NCI-H1048 (cell line): ENCODE measurements at places on chromosomes 5 and 9.

DNA sequence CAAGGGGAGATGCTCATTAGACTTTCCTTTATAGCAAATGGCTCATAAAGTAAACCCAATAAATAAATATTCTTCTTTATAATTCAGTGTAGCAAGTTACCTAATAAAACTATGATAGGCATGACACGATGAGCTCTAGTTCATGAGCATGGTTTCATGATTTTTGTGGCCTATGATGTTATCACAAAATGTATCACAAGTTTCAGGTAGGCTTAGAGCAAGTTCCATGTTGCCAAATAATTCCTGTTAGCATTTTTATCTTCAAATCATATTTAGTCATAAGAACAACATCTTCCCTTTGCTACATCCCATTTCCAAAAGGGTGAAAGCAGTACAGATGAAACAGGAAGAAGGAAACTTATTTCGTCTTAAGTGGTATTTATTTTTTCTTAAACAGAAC, 200.2 kb downstream of the ENC1 start:
- no peak for DNase-seq

DNA sequence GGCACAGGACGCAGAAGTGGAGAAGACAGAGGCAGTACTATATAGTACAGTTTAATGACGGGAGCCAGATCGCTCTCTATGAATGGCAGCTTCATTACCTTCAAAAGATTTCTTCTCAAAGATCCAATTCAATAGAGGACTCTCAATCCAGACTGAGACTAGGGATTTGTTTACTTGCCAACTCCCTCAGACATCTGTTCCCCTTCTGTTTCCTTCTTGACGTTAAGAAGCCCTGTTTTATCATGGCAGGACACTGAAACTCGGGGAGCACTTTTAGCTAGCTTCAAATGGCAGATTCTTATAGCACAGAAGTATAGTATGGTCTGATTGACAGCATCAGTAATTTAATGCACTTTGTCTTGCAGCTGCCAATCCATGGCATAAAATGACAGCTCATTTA, 747.3 kb upstream of the C9orf72 start:
- DNase-seq = no peak

GRCh38 chr5:127031147-127031862, 947 bp upstream of the MARCHF3 start:
- no peak for DNase-seq

DNA sequence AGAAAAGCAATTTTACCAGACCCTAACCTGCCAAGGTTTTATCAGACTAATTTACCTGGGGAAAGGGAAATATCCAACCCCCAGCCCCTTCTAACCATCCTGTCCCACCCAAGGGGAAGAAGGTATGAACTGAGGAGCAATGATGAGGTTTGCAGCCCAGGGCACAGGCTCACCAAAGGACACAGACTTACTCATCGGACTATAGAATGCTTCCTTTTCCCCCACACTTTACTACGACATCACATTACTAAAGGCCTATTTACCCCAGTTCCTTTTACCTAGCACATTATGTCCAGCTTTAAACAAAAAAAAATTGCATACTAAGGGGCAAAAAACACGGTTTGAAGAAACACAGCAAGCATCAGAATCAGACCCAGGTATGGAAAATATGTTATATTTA, 94.1 kb upstream of the FST start:
- DNase-seq = no peak

GRCh38 chr9:122346478-122347347, 24.1 kb upstream of the PTGS1 start:
- no peak for DNase-seq

DNA sequence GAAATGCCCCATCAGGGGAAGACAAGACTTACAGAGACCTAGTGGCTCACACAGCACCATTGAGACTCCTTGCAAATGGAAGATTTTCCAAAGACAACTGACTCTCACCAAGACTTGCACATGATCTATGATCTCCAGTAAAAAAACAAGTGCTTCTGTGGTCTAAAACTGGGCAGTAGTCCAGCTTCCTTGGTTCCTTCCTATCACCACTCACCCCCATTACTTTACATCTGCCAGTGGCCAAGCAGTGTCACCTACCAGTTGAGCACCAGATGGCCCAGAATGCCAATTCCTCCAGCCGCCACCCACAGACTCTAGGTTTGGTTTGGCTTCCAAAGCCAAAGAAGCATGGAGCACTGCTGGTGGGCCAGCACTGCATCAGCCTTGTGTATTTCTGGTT, 47.7 kb downstream of the SH3TC2 start:
- no peak for DNase-seq

DNA sequence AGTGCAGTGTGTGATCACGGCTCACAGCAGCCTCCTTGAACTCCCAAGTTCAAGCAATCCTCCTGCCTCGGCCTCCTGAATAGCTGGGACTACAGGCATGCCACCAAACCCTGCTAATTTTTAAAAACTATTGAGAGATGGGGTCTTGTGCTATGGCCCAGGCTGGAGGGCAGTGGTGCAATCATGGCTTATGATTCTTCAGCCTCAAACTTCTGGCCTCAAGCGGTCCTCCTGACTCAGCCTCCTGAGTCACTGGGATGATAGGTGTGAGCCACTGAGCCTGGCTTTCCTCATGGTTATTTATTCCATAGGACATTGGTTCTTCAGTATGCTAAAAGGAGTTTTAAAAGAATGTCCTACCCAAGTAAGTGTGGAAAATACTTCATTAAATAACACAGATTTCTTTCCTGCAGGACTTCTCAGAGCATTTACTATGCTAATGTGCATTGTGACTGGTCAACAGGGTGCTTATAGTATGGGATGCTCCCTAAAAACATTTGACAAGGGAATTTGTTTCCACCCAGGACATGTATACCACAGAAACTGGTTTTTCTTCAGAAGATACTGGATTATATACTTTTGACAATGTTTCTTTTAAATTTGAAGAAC, 11.2 kb upstream of the NCS1 start:
- DNase-seq = no peak

DNA sequence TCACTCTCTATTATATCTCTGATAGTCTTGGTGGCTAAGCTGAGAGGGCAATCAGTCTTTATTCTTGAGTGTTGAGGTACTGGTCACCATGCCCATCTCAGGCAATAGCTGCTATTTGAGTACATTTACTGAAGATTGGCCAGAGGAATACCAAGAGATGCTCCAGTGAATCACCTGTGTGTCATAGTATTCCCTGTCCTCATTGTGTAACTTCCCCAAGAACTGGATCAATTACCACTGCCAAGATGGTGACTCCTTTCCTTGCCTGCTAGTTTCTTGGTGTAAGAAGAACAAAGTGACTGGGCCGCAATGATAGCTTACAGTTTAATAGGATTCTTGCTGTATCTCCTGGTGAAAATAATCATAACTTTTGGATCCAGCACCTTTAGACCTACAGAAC, 418.7 kb upstream of the KIF2A start:
- DNase-seq = no peak

DNA sequence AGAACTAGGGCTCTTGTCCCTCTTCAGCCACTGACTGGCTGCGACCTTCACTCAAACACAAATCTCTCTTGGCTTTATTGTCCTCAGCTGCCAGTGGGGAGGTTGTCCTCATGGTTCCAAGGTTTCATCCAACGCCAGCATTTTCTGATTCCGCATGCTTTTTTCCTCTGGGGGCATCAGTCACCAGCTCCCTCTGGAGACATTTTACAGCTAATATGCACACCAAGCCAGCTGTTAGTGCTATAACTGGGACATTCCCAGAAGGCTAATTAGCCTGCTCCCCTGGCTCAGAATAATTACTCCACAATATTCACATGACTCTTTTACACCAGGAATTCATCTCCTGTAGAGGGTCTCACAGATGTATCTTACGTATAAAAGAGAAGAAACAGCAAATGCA, 193.6 kb upstream of the ANKRD55 start:
- no peak for DNase-seq

- DNase-seq = no peak
Measured at GRCh38 chr5:1202026-1202797, 817 bp downstream of the SLC6A19 start.

GRCh38 chr5:107403228-107403953, 267.3 kb downstream of the EFNA5 start:
- DNase-seq = no peak

DNA sequence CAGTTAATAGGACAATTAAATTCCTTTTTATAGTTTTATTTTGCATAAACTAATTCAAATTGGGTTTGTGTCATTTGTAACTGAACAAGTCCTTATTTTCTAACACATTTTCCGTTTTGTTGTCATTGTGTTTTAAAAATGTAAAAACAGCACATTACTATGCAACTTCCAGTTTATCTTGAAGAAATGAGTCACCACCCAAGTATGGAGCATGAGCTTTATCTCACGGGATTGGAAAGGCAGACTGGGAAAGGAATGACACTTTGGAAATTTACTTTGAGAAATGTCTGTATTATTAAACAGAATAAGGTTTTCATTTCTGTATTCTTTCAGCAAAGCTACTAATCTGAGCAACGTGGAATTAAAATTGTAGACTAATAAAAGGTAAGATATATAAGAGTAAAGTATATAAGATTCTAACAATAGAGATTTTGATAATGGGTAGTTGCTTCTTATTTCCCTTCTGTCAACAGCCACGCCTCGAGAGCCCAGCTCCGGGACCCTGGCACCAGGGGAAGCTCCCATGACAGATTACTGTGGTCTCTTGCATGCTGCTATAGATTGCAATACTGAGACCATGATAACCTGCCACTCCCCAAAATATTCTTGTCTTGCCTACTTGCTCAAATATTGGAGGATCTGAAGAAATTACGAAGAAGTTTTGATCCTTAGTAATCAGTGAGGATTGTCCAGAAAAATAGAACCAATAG, 433.1 kb downstream of the CHSY3 start:
- no peak for DNase-seq

- DNase-seq = no peak
Measured at GRCh38 chr9:102975251-102975650, 19.9 kb upstream of the CYLC2 start.

- DNase-seq = no peak
Measured at GRCh38 chr5:32780508-32780919, 69.4 kb downstream of the NPR3 start.

GRCh38 chr5:112006721-112007120, 249.7 kb upstream of the NREP start:
- no peak for DNase-seq

DNA sequence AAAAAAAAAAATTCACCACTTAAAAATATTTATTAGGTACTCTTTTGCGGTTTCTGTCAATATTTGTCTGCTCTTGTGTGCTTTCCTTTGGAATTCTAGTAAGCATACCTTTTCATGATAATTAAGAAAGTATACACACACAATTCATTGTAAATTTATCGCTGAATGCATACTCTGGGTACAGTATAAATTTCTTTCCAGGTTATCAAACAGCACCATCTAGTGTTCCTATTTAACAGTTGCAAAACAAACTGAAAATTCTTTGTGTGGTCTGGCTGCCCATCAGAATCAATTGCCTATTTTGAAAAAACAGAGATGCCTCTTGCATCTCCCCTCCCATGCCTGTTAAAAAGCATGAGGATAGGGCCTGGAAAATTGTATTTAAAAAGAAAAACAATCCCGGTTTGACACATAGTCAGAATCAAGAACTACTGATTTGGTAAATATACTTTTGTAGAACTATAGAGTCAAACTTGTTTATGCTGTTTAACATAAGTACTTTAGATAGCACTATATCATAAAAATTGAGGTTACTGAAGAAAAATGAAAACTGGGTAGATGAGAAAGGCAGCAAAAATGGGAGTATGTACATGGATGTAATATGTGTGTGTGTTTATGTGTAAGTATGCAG, 16.2 kb downstream of the PGGT1B start:
- peak; percentile 28 for DNase-seq

- no peak for DNase-seq
Measured at GRCh38 chr9:138098116-138098907, 220.7 kb downstream of the CACNA1B start.

DNA sequence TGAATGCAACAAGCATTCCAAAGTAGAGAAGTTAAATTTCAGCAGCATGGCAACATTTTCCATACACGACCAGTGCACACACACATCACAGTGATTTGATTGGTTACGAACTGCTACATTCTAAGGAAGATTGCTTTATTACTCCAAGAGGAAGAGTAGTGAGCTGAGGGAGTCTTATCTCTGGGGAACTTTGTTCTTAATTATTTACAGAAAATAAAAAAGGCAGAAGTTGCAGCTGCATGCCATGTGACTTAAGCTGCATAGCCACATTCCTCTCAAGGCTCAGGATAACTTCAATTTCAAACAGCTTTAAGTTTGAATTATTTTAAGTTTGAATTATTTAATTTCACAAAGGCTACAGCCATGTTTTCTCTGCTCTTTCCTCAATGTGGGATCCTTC, 71.6 kb upstream of the HSPB3 start:
- DNase-seq = no peak

DNA sequence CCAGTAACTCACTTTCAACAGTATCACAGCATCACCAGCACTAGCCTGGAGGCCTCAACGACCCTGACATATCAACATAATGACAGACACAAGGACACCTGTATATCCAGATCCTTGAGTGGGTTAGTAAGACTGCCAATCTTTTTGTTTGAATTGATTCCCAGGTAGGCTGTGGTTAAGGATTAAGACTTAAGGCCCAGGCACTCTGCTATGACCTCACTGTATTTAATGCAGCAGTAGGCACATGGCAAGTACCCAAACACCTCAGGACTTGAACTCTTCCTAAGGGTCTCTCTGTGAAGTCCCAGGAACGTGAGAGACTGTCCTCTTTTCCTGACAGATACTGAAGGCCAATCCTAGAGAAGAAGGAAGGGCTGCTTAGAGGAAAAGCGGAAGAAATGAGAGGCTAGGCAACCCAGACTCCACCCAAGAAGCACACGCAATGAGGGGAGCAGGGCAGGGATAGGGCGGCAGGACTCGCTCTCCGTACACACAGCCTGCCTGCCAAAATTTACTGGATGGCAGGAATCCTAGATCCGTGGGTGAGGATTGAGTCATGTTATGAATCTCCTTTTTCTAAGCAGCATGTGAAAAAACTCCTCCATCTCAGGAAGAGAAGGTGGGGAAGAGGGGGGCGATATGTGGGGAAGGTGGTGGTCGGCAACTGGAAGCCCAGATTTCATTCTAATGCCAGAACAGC, 93.4 kb downstream of the SIL1 start:
- DNase-seq = no peak

- no peak for DNase-seq
Measured at GRCh38 chr9:127452691-127453090, 1.4 kb downstream of the LRSAM1 start.

- no peak for DNase-seq
Measured at GRCh38 chr5:43469671-43470391, 13.8 kb downstream of the TMEM267 start.

GRCh38 chr5:963310-963672, 45.3 kb upstream of the NKD2 start:
- DNase-seq = no peak

DNA sequence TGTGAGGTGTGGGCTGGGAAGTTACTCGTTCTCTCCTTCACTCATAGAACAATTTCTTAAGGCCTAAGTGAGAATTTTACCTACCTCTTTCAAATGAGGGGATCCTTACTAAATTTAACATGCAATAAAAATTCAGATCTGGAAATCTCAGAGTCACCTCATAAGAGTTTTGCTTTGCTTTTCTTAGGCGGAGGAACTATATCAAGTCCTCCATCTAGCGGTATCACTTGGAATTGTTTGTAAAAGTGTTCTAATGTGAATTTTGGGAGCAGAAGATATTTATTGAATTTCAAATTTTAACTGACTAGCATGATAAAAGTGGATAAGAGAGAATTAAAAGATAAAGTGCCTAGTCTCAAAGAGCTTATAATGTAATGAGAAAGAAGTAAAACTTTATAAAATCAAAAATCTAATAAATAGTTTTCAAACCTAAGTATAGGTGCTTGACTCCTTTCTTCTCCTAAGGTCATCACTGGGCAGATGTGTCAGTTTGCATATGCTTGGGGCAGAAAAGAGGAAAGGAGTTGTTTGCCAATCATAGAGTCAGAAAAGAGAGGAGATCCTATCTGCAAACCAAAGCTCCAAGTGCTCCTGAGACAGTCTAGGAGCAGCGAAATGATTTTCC, 145.7 kb upstream of the DAB2 start:
- no peak for DNase-seq
